ENCODE measurements at places on chromosomes 3 and 15.
A peak's percentile ranks its signal among the peaks of the same experiment; 100 is the strongest.

- no peak for DNase-seq
Measured at GRCh38 chr15:65619626-65620290, 2.0 kb upstream of the SLC24A1 start.

DNA sequence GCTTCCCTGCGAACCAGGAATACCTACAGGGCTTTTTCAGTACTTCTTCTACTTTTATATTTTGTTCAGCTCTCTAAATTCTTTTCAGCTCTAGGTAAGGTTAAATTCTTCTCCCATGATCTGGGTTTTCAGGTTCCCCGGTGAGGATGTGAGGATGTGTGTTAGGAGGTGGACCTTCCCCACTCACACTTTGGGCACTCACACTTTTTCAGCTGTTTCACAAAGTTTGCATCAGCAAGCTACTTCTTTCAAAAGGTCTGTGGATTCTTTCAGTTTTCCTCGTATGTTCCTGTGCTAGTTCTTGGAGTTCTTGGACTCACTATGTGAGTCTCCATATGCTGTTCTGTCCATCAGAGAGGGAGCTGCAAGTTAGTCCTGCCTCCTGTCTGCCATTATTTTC is 13.9 kb upstream of the OR5K2 start:
- DNase-seq, result no peak

DNA sequence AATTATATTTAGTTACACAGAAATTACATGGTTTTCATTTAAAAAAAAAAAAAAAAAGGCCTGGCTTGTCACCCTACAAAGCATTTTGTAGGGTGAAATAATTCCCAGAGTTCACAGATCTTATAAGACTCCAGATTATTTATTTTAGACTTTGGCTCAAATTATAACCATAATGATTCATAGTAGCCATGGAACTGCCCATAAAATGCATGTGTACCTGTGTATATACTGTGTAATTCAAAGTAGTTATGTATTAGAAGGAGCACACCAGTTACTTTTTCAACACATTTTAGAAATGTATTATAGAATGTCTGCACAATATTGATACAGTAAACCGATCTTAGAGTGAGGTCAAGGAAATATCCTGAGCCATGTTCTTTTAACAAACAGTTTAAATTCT is 975.6 kb downstream of the GBE1 start:
- no peak for DNase-seq

DNA sequence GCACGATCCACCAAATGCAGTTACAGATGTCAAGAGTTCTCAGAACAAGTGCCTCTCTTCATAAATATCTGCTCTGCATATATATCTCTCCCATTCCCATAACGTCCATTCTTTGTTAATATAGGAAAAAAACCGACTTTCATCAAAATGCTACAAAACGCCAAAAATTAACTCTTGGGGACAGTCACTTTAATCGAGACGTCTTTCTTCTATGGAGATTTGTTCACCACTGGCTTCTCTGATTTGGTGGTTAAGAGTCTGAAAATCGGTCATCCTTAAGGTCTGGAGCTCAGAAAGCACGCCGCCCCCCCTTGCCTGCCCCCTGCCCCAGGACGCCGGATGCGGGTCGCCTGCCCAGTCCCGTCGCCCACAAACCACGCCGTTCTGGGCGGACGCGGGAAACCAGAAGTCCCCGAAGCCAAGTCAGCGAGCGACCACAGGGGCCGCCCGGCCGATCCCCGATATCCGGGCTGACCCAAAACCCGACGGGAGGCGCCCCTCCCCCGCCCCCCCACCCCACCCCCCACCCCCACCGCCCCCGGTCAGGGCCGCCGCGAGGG is 252.7 kb downstream of the TJP1 start:
- DNase-seq, result no peak

DNA sequence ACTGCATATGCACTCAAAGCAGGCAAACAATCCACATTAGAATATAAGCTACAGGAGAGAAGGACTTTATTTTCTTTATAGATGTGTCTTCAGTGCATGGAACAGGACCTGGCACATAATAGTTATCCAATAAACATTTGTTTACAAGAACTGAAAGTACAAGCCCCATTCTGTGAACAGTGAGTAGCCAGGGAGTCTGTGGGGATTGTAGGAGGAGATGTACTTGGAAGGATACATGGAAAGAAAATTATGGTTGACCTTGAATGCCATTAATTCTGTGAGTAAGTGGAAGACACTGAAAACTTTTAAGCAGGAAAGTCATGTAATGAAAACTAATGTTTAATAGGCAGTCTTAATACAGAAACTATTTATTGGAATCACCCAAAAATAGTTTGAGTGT is 28.3 kb downstream of the MASP1 start:
- DNase-seq, result no peak

- no peak for DNase-seq
Measured at GRCh38 chr15:64991536-64992135, 1.9 kb upstream of the SPG21 start.

- DNase-seq, result peak; percentile 84
Measured at GRCh38 chr15:55907797-55908196, 85.6 kb downstream of the NEDD4 start.

GRCh38 chr3:140146668-140147067 is 211.7 kb downstream of the CLSTN2 start:
- no peak for DNase-seq

DNA sequence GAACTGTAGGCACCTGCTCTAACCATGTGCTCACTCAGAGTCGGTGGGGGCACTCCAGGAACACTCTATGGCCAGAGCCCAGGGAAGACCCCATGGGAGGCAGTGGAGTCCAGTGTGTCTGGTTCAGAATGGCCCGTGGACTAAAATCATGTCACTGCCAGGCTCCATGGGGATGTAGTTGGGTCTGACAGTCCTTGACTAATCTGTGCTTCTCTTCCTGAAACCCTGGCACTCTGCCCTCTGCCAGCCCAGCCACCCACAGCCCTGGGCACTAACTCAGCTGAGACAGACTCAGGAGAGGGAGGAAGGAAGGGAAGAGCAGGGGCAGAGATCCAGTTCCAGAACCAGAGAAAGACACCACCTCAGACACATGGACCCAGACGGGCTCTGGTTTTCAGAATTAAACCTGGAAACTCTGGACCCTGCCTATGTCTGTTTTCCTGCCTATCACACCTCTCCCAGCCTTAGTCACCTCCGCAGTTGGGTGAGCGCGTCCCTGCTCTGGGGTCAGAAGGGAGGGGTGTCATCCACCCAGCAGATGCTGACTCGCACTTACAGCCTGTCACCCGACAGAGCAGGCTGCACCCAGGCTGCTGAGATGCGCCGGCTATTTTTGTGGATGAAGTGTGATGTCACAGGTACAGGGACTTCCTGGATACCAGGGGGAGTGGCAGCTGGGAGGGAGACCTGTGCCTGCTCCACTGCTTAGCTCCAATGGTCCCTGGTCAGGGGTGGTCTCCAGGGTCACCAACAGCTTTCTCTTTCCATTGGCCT is 56.8 kb upstream of the INSYN1 start:
- DNase-seq, result no peak
